ENCODE measurements at places on chromosomes 7 and 10. TPM values are rescaled to one million over a fixed set of nuclear protein-coding genes. Genes with fewer than 3 reads are reported as not detected.
A peak's percentile ranks its signal among the peaks of the same experiment; 100 is the strongest.

- no peaks in the 10 kb centered on the region for H3K4me1 ChIP-seq
- H3K36me3 ChIP-seq, result no peaks in the 10 kb centered on the region
- H3K27me3 ChIP-seq, result no peaks in the 10 kb centered on the region
- DNase-seq, result no peak
- no peak overlapping the region for H3K4me3 ChIP-seq
- H3K27ac ChIP-seq, result no peak overlapping the region
These were observed 27.9 kb upstream of the CDK14 start for GRCh38 chr7:90568213-90568612.

Gene MMD2
- total RNA-seq, result not detected

DNA sequence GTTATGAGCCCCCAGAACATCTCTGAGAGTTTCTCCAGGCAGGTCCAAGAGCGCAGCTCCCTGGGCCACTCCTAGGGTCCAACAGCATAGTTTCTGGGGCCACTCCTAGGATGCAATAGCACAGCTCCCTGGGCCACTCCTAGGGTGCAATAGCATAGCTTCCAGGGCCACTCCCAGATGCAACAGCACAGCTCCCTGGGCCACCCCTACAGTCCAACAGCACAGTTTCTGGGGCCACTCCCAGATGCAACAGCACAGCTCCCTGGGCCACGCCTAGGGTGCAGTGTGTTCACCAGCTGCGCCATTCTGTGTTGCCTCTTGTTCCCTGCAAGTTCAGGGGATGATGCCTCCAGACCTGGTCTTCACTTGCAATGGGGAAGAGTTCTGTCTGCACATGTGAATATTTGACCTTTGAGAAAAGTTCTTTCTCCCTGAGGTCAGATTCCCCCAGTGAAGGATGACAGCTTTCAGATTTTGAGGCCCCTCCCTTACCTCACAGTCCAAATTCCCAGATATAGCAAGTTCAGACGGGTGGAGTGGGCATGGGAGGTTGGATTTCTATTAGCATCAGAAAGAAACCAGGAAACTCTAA lies 43.0 kb upstream of the LEP start:
- H3K4me1 ChIP-seq, result no peaks in the 10 kb centered on the region
- peaks cover 24% of the 10 kb centered on the region for H3K27me3 ChIP-seq
- H3K36me3 ChIP-seq, result no peaks in the 10 kb centered on the region
- no peak for DNase-seq

- no peak for DNase-seq
- H3K4me3 ChIP-seq, result no peak overlapping the region
- no peak overlapping the region for H3K27ac ChIP-seq
- no peaks in the 10 kb centered on the region for H3K4me1 ChIP-seq
- no peaks in the 10 kb centered on the region for H3K36me3 ChIP-seq
- no peaks in the 10 kb centered on the region for H3K27me3 ChIP-seq
These were observed 585.9 kb upstream of the GHITM start for GRCh38 chr10:83553366-83553765.

Gene SUPV3L1
- 40.1 TPM for total RNA-seq

- no peaks in the 10 kb centered on the region for H3K36me3 ChIP-seq
- no peaks in the 10 kb centered on the region for H3K27me3 ChIP-seq
- H3K4me1 ChIP-seq, result no peaks in the 10 kb centered on the region
- no peak overlapping the region for H3K27ac ChIP-seq
- H3K4me3 ChIP-seq, result no peak overlapping the region
- DNase-seq, result no peak
These were observed 59.4 kb downstream of the GCC1 start for GRCh38 chr7:127525866-127526480.

GRCh38 chr10:119333146-119333792 lies 125.9 kb downstream of the GRK5 start:
- H3K27me3 ChIP-seq, result no peaks in the 10 kb centered on the region
- H3K36me3 ChIP-seq, result no peaks in the 10 kb centered on the region
- H3K4me1 ChIP-seq, result no peaks in the 10 kb centered on the region

- H3K4me1 ChIP-seq, result no peaks in the 10 kb centered on the region
- DNase-seq, result no peak
- no peaks in the 10 kb centered on the region for H3K27me3 ChIP-seq
- no peaks in the 10 kb centered on the region for H3K36me3 ChIP-seq
These were observed 252.3 kb downstream of the CSTF2T start for GRCh38 chr10:51447119-51447518.

- no peak overlapping the region for H3K27ac ChIP-seq
- H3K36me3 ChIP-seq, result no peaks in the 10 kb centered on the region
- H3K4me3 ChIP-seq, result peak overlapping the region; percentile 63
These were observed 6.9 kb upstream of the CYP2E1 start for GRCh38 chr10:133520193-133520738.

GRCh38 chr10:130215931-130216231 lies 79.7 kb downstream of the GLRX3 start:
- no peak for DNase-seq
- no peaks in the 10 kb centered on the region for H3K4me1 ChIP-seq
- no peaks in the 10 kb centered on the region for H3K27me3 ChIP-seq
- H3K27ac ChIP-seq, result no peak overlapping the region

Gene ACHE
- 3.2 TPM for total RNA-seq

DNA sequence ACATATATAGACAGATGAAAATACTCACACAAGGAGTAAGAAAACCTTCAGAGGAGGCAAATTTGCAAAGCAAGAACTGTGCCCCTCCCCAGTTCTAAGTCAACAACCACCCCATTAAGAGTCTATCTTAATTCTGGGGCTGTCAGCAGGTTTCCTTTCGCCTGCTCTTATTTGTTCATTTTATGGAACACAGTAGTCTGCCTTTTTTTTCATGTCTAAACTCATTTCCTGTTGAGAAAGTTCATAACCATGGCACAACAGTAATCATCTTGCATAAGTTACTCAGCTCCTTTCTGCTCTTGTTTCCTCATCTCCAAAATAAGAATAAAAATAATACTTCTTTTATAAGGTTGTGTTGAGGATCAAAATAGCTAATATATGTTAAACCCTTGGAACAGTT lies 25.8 kb upstream of the AMPH start:
- no peak overlapping the region for H3K27ac ChIP-seq
- no peaks in the 10 kb centered on the region for H3K27me3 ChIP-seq
- H3K4me3 ChIP-seq, result no peak overlapping the region
- no peaks in the 10 kb centered on the region for H3K4me1 ChIP-seq
- DNase-seq, result no peak
- H3K36me3 ChIP-seq, result no peaks in the 10 kb centered on the region

DNA sequence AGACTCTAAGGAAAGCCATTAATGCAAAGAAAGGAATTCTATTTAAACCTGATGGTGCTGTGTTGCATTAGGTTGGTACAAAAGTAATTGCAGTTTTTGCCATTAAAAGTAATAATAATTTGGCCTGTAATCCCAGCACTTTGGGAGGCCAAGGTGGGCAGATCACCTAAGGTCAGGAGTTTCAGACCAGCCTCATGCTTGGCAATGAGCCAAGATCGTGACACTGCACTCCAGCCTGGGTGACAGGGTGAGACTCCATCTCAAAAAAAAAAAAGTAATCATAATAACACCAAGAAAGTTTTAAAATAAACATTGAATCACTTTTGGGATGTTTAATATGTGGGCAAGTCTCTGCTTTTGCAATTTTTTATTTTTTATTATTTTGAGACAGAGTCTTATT lies 107.3 kb upstream of the FRMD4A start:
- H3K27me3 ChIP-seq, result no peaks in the 10 kb centered on the region
- H3K4me1 ChIP-seq, result no peaks in the 10 kb centered on the region
- H3K4me3 ChIP-seq, result no peak overlapping the region
- DNase-seq, result no peak
- H3K36me3 ChIP-seq, result no peaks in the 10 kb centered on the region
- H3K27ac ChIP-seq, result no peak overlapping the region

Measured in breast epithelium (tissue), 4 donors.